ENCODE measurements at places on chromosomes 2 and 18.

GRCh38 chr2:129205766-129206165 is 773.7 kb upstream of the RAB6C start:
- DNase-seq, result no peak

DNA sequence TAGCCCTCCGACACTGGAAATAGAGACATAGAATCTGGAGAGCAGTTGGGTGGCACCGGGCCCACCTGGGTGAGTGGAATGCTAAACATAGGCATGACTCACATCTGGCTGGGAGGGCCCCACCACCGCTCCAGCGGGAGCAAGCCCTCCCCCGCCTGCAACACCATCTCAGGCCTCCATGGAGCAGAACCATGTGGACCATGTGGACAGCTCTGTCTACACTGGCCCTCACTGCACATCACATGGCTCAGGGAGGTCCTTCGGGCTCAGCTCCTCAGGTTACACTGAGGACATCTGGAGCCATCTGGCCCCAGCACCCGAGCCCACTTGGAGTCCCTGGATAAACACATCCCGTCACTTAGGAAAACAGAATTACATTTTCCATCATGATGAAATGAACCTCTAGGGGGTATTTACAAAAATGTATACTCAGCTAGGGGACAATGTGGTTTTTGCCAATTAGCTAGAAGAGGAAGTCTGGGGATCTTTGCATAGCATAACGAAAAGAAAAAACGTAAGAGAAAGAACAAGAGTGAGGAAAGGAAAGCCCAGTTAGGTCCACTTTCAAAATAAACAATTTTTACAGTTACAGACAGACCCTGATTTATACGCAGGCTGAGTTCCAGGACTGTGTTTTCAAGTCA is 30.7 kb upstream of the MLPH start:
- no peak for DNase-seq

DNA sequence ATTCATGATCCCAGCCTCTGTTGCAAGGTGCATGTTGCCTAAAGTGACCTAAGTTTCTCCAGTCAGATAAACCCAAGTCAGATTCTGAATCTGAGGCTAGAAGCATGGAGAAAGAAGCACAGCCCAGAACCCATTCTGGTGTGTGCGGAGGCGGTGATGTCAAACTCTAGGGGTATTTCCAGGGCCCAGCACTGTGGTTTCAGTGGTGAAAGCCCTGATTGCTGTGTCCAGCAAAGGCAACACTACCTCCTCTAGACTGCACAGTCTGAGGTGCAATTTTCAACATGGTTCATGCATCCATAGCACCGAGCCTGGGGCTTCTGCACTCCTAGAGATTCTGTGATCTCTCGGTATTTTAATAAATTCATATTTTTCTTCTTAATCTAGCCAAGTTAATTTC is 264.8 kb upstream of the KLHL29 start:
- DNase-seq, result no peak

- DNase-seq, result no peak
Measured at GRCh38 chr2:121372721-121373353, 87.8 kb upstream of the TFCP2L1 start.

DNA sequence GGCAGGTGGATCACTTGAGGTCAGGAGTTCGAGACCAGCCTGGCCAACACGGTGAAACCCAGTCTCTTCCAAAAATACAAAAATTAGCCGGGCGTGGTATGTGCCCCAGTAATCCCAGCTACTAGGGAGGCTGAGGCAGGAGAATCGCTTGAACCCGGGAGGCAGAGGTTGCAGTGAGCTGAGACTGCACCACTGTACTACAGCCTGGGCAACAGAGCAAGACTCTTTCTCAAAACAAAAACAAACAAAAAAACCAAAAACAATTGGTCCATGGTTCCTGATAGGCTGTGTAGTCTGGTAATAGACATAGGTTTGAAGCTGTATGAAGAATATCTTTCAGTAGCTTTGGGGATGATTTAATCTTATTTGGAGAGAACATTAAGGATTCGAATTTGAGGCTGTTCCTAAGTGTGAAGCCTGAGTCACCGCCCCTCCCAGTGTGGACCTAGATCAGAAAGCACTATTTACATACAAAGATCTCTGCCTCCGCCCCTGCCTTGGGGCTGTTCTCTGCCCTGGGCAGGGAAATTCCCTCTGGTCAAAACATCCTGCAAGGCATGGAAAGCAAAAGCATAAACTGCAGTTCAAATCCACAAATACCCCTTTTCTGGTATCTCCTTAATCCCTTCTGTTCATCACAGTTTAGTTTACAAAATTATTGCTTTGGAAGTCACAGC is 52.8 kb upstream of the PMAIP1 start:
- DNase-seq, result no peak
